ENCODE measurements at places on chromosomes 2 and 18.

DNA sequence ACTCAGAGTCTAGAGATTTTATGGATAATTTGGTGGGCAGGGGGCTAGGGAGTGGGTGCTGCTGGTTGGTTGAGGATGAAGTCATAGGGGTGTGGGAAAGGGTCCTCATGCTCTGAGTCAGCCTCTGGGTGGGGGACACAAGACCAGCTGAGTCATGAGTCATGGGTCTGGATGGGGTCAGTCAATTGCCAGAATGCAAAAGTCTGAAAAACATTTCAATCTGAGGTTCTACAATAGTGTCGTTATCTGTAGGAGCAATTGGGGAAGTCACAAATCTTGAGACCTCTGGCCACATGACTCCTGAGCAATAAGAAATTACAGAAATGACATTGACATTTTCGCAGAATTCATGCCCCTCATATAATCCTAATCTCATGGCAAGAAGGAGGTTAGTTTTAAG lies 15.1 kb downstream of the NMS start:
- DNase-seq: no peak

GRCh38 chr18:69890558-69890957 lies 57.1 kb downstream of the CD226 start:
- no peak for DNase-seq

GRCh38 chr2:159516241-159516758 lies 100.0 kb downstream of the BAZ2B start:
- peak; percentile 99 for DNase-seq

GRCh38 chr2:191539068-191539467 lies 138.9 kb upstream of the NABP1 start:
- no peak for DNase-seq

DNA sequence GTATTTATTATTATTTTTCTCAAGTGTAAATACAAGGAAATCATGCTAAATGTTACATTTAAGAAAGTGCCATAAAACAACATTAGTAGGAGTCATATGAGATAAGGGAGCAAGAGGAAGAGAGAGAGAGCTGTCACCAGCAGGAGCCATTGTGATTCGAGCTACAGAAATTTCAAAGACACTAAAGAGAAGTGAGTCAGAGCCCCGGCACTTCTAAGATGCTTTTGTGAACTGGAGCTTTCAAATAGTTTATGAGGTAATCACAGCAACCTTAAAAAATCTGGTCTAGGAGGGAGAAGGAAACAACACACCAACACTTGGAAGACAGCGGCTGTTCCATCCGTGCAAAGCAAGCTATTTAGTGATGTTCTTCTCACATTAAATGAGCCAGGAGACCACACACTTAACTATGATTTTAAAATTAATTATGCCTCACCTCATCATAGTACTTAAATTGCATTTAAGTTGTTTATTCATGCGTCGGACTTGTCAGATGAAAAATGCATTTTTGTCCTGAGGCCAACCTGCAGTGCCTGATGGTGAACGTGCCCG lies 382.7 kb upstream of the SALL3 start:
- no peak for DNase-seq

DNA sequence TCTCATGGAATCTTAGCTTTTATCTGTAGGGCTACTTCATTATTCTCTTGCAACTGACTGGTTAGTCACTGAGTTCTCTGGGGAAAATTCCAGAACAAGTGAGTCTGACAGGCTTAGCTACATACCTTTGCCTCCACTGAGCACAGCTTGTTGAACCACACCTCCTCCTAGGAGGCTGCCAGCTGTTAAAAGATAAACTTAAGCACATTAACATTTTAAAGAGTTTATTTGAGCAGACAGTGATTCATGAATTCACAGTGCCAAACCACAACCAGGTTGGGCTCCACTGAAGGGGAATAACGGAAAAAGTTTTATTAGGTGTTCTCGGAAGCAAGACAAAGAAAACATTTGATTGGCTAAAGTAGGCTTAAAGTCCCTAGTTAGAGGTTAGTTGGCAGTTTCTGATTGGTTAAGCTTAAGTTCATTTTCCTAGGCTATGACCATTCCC lies 12.5 kb upstream of the SLC38A11 start:
- DNase-seq: no peak

DNA sequence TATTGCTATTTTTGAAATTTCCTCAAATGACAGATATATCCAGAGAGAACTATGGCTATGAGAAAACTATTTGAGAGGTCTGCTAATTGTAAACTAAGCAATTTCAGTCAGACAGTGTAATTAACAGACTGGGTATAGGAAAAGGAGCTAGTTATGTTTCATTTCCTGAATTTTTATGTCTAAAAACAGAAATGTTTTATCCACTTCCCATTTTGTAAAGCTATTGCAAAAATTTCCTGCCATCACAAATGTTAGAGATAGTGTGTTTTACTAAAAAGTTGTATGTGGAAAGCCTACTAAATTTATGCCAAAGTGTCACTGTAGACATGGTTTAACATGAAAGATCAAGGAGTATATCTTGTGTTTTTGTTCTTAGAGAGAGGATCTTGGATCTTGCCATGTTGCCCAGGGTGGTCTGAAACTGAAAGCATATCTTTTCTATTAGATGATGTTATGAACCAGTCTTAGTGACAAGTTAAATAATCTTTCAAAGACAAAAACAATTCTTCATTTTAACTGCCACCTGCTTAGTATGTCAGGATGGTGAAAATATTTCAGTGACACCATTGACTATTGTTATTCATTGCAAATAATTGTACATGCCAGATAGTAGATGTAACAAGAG lies 40.5 kb upstream of the ITPRID2 start:
- DNase-seq: no peak

DNA sequence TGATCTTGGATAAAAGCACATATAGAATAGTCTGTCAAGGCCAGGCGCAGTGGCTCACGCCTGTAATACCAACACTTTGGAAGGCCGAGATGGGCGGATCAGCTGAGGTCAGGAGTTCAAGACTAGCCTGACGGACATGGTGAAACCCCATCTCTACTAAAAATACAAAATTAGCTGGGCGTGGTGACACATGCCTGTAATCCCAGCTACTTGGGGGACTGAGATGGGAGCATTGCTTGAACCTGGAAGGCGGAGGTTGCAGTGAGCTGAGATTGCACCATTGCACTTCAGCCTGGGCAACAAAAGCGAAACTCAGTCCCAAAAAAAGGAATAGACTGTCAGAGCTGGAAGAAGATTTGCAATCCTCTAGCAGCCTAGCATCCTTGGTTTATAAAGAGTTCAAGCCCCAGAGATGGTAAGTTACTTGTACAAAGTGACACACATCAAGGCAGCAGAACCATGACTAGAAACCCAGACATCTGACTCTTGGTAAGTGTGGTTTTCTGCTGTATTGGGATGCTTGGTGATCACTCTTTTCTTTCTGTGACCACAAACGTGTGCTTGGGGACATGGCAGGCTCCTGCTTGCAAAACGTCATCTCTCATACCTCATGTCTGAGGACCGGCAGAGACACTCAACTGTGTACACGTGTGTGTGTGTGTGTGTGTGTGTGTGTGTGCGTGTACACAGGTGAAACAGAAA lies 69.0 kb downstream of the OSBPL6 start:
- DNase-seq: no peak

DNA sequence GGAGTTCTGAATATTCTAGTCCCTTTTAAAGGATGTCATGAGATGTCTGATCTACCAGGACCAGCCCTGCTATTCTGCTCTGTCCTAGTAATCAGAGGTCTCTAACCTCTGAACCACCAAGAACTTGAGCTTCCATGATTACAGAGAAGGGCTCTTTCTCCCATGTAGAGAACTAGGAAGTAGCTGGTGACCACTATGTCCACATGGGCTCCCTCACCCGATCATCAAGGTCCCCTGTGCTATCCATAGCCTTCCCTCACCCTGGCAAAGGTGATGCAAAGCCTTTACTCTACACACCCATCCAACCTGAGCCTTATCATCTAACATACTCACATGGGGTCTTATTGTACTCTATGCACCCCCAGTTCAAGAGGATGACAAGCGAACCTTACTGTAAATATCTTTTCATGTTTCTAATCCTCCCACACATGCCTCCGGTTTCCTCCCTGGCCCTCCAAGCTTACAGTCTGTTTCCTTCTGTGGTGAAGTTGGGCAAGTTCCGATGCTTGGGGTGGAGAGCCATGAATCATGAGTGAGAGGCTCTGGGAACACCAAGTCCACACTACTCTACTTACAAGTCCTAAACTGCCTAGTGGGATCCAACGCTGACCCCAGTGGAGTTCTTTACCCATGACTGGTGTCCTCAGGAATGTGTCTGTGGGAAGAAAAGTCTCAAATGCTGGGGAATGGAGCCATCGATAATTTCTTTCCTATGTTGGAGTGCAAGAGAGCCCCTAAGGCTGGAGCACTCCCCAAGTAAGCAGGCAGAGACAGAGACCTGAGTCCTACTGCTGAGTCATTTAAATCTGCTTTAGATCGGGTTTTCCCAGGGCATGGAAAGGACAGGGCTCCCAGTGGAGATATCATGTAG lies 73.3 kb upstream of the KLF7 start:
- no peak for DNase-seq

DNA sequence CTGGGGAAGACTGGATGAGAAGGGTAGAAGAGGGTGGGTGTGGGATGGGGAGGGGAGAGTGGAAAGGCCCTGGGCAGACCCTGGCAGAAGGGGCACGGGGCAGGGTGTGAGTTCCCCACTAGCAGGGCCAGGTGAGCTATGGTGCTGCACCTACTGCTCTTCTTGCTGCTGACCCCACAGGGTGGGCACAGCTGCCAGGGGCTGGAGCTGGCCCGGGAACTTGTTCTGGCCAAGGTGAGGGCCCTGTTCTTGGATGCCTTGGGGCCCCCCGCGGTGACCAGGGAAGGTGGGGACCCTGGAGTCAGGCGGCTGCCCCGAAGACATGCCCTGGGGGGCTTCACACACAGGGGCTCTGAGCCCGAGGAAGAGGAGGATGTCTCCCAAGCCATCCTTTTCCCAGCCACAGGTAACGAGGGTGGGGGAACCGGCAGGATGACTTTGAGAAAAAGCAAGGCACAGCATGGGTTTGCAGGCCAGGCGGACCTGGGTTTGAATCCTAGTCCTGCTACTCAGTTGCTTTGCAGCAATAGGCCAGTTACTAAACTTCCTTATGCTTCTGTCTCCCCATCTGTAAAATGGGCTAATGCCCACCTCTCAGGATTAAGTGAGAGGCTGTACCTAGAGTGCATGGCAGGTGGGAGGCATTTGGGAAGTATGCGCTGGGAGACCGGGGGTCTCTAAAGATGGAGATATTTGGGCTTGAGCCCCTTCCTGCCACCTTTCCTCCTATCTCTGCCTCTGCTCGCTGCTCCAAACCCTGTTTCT lies at the start of gene INHA:
Gene INHA, plus strand, starts transcription at position 74 of the 765 bp plus-strand sequence. Its CDS starts 65 bp downstream, at position 139.
- no peak for DNase-seq

- no peak for DNase-seq
Measured at GRCh38 chr18:13216711-13217465, 1.7 kb upstream of the LDLRAD4 start.
